Uterine smooth muscle cell (primary cell): ENCODE measurements at places on chromosomes 2 and 18. TPM values are rescaled to one million over a fixed set of nuclear protein-coding genes. Genes with fewer than 3 reads are reported as not detected.

The PDCL3 gene
- total RNA-seq: 18.4 and 25.8 TPM in 2 replicates

The STPG4 gene
- total RNA-seq: 0.12 and 0.44 TPM in 2 replicates

The M1AP gene
- total RNA-seq: under 0.01 and 0.12 TPM in 2 replicates

The ANKRD62 gene
- total RNA-seq: not detected in 2 replicates

The TXNDC2 gene
- total RNA-seq: 0.12 and 0.22 TPM in 2 replicates
